ENCODE measurements at places on chromosomes 2 and 18.

- DNase-seq, result no peak
Measured at GRCh38 chr2:23867449-23867848, 59.5 kb downstream of the ATAD2B start.

- no peak for DNase-seq
Measured at GRCh38 chr18:36744261-36744876, 84.4 kb downstream of the TPGS2 start.

GRCh38 chr2:54984476-54984875 lies 65.8 kb downstream of the RTN4 start:
- no peak for DNase-seq

DNA sequence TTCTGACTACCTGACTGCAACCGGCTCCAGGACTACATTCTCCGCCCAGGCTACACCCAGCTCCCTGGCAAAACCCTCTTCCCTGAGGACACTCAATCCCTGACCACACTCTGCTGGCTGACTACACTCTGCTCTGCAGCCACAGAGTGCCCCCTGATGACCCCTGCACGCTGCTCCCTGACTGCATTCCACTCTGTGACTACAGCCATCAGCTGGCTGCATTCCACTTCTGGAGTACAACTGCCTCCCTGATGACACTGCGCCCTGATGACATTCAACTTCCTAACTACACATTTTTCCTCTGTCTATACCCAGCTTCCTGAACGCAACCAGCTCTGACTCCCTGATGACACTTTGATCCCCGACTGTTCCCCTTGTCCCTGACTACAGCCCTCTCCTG lies 71.3 kb upstream of the NRXN1 start:
- DNase-seq, result peak; percentile 48

DNA sequence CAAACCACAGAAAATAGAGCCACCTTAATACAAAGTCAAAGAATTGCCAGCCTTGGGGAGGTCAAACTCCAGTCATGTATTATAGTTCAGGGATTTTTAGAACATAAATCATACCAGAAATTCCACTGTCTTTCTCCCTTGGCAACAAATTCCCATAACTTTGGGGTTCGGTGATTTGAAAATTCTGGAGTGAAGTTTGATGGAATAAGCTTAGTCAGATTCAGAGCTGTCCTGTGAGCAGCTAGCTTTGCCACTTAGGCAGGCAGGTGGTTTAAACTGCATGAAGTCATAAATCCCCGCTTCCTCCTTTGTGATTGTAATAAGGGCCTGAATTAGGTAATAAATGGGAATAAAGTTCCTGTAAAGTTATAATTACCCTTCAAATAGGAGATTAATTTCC lies 457.0 kb upstream of the HNMT start:
- DNase-seq, result no peak

GRCh38 chr18:12858991-12859390 lies 25.0 kb downstream of the PTPN2 start:
- no peak for DNase-seq

DNA sequence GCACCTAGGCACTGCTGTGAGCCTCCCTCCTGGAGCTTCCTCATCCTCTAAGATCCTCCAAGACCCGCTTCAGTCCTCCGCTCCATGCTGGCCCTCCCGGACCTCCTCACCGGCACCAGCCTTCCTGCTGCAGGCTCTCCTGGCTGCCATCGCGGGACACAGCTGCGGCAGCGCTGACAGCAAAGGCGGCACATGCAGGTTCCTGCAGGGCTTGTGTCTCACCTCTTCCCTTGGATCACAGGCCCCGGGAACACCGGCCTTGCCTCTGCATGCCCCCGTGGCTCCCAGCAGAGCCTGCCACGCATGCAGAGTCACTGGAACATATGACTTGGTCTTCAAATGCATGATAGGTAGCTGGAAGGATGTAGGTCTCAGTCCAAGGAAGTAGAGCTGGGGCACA lies 67.2 kb downstream of the PTGR3 start:
- no peak for DNase-seq

DNA sequence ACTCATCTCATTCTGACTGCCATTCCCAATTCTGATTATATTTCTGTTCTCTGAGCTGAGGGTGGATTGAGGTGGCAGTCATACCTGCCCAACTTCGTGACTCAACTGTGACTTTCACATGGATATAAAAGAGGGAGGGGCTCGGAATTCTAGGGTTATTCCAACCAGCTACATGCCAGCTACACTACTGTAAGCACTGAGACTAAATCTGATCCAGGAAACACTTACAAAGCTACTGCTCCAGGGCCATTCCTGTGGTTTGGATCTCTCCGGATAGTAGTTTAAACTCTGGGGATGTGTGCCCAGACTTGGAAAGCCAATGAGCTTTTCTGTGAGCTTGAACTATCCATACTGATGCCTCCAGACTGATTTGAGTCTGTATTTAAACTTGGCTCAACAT lies 7.9 kb downstream of the MAP2 start:
- DNase-seq, result no peak

DNA sequence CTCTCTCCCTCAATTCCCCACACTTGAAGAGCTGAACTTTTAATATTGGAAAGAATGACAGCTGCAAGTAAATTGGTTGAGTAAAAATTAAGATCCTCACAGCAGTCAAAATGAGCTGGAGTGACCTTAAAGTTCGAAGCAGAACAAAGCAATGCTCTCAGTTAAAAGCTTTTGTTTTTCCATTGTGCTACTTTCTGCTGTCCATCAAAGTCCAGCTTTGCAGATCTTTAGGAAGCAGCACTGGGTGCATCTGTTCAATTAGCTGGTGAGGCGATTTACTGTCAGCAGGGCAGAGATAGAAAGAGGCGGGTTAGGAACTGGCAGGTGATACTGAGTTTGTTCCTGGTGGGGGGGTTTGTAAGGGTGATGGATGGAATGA lies 834.8 kb downstream of the CPS1 start:
- no peak for DNase-seq

DNA sequence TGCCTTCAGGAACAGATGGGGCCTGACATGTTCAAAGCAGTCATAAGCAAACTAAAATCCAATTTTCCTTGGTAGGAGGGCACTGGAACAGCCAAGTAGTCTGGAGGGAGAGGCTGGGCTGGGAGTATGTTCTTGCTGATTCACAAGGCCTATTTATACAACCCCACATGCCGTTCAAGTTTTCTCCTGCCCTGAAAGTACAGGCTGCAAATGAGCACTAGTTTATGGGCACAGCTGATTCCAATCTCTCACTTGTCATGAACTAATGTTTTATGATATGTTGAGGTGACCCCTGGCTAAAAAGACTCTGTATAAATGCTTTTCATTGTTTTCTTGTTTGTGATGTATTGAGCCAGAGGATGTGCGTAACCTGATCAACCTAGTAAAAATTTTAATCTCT lies 183.4 kb upstream of the SRD5A2 start:
- no peak for DNase-seq

- no peak for DNase-seq
Measured at GRCh38 chr2:99571954-99572353, 82.1 kb upstream of the REV1 start.

DNA sequence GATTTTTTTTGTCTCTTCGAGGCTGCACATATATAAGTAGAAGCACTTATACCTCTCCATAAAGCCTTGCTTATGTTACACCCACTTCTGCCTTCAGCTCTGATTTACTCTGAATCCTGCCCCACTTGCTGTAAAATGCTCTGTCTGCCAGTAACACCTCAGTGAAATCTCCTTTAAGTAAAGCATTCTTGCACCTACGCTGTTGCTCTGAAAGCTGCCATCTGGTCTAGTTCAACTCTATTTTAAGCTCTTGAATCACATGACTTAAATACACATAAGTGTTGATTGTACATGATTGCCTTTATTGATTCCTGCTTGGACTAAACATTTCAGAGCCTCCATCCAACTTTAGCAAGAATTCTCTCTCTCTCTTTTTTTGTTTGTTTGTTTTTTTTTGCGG lies 609.0 kb upstream of the CELF4 start:
- no peak for DNase-seq

GRCh38 chr2:143030127-143030526 lies 99.1 kb upstream of the ARHGAP15 start:
- no peak for DNase-seq

GRCh38 chr18:43539862-43540261 lies 262.6 kb upstream of the SYT4 start:
- DNase-seq, result no peak

GRCh38 chr2:25808006-25808383 lies 70.3 kb downstream of the ASXL2 start:
- DNase-seq, result no peak

DNA sequence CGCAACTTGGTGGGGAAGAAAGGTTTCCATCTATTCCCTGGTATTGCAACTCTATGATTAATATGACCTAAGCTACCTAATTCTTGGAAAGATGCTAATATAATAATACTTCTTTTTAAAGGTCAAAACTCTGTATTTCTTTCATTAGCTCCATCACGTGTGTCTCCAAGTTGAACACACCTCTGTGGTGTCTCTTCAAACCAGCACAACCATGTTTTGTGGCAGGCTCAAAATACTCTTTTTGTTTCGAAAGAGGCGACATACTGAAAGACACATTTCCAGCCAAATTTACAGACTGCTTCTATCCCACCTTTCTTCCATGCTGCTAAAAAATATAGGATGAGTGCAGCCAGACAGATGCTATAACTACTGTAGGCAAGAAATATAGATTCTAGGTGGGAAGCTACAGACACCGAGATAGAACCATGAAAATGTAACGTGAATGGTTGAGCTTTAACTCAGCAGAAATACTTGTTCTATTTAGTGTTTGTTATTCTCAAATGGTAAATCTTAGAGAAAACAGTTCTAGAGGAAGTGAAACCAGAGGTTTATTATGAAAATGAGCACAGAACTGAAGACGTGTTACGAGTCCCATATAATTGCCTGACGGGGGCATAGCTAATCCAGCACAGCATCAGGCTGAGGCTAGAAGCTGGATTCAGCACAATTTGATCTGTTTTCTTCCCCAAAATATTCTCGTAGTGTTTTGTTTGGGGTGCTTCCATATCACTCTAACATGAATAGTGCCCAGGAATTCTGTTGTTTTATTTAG lies 991.5 kb upstream of the FANCL start:
- no peak for DNase-seq

DNA sequence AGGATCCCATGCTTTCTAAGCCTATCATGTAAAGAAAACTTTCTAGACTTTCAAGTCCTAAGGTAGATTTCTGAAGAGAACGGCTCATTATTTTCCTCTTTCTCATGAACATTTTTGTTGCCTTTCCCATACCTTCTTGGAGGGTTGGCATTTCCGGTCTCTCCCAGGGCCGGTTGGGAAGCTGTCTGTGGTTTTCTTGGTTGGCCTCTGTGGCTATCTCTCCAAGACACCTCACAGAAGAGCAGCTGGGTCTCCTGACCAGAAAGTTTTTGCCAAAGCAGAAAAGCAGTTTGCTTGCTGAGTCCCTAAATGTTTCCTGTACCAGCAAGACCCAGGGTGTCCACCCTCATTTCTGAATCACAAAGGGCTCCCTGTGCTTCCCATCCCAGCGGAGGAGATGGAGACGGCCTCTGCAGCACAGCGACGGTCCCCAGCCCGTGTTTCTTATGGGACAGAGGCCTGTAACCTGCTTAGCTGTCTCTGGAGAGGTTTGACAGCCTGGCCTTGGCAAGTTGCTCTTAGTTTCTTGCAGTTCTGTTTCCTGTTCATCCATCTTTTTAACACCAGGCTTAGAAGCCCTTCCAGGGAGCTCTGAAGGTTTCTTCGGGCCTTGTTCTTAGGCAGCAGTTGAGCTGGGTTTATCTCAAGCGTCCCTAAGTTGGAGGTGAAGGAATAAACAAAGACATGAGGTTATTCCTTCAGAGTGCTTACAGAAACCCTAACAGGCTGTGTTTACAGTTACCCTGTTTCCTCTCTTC lies 39.8 kb downstream of the GREB1 start:
- no peak for DNase-seq

- no peak for DNase-seq
Measured at GRCh38 chr2:180949896-180950295, 30.5 kb upstream of the UBE2E3 start.

- no peak for DNase-seq
Measured at GRCh38 chr18:64115881-64116280, 33.0 kb downstream of the LINC00305 start.
